NCI-H524 treated with DMSO at 0.1 percent for 48 hours (cell line): ENCODE measurements at places on chromosomes 2 and 18.

- DNase-seq = no peak
Measured at GRCh38 chr2:222518570-222519381, 94.4 kb downstream of the SGPP2 start.

DNA sequence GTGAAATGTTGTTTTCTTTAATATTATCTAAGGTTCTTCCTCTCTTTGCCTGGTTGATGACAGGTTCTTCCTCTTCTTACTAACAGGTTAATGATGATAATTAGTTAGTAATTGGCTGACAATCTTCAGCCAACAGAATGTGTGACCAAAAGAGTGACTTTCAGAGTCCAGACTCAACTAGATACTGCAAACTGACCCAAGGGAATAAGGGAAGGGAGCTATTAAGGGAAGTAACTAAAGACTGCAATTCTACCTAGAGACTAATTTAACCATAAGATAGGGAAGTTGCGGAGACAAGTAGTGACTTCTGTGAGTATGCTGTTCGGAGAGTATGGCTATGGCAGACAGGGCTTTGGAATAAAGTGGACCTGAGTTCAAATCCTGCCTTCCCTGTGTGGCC, 127.3 kb upstream of the TACR1 start:
- DNase-seq = no peak

GRCh38 chr18:68727506-68727905, 12.6 kb upstream of the TMX3 start:
- no peak for DNase-seq

GRCh38 chr18:7206217-7206616, 24.7 kb upstream of the LRRC30 start:
- no peak for DNase-seq

- peak; percentile 34 for DNase-seq
Measured at GRCh38 chr2:28134857-28135256, 244.3 kb downstream of the BABAM2 start.

DNA sequence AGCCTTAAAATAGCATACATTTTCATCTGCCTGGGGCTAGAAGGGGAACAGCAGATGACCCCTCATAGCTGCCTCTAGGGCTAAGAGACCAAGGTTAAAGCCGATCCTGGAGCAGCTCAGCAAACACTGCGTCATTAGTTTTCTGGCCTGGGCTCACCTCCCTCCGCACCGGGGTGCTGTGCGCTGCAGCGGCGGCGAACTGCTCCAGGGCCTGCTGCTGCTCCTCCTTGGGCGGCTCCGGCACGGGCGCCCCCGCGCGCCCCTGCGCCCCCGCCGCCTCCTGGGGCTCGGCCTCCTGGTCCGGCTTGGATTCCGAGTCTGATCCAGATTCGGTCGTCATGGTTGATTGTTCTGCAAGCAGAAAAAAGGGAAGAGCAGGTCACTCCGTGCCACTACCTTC, 55.0 kb downstream of the EPB41L3 start:
- no peak for DNase-seq

DNA sequence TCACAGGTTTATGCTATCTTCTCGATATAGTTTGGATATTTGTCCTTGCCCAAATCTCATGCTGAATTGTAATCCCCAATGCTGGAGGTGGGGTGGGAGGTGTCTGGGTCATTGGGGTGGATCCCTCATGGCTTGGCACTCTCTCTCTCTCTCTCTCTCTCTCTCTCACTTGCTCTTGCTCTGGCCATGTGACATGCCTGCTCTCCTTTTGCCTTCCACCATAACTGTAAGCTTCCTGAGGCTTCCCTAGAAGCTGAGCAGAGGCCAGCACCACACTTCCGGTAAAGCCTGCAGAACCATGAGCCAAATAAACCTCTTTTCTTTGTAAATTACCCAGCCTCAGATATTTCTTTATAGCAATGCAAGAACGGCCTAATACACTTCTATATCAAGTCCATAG, 41.3 kb upstream of the PGAP1 start:
- DNase-seq = no peak

- no peak for DNase-seq
Measured at GRCh38 chr2:105924932-105925331, 180.2 kb downstream of the NCK2 start.
